ENCODE measurements at places on chromosomes 13 and 19.
A peak's percentile ranks its signal among the peaks of the same experiment; 100 is the strongest.

GRCh38 chr19:8255426-8256125, 46.4 kb downstream of the CERS4 start:
- H3K27me3 ChIP-seq = no peaks in the 10 kb centered on the region
- no peak for DNase-seq
- no peaks in the 10 kb centered on the region for H3K36me3 ChIP-seq
- peaks cover 1% of the 10 kb centered on the region for H3K4me1 ChIP-seq
- H3K27ac ChIP-seq = no peak overlapping the region
- H3K4me3 ChIP-seq = no peak overlapping the region

DNA sequence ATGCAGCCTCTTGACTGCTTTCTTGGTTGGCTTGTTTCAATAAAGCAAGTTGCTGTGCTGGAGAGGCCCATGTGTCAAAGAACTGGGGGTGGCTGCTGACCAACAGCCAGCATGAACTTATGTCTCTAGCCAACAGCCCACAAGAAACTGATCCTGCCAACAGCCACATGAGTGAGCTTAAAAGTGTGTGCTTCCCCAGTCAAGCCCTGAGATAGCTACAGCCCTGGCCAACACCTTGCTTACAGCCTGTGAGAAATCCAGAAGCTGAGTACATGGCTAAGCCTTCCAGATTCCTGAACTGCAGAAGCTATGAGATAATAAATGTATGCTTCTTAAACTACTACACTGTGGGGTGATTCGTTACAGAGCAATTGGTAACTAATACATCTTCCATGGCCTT, 38.9 kb upstream of the IPO5 start:
- H3K27ac ChIP-seq = no peak overlapping the region
- H3K36me3 ChIP-seq = no peaks in the 10 kb centered on the region
- no peak for DNase-seq
- no peaks in the 10 kb centered on the region for H3K4me1 ChIP-seq

DNA sequence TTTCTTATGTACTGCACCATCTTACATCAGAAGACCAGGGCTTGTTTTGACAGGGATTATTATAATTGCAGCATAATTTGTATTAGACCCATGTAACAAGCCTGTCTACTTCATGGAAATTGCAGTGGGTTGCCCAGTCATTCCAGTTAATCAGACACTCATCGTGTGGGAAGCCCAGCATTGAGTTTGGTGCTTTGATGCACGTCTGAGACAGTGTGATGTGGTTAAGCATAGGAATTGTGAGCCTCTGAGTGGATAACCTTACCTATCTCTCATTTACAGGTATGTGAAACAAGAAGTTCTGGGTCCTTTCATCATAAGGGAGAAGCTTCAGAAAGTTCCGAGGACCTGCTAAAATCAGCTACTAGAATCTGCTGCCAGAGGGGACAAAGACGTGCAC, 12.8 kb downstream of the RGCC start:
- H3K36me3 ChIP-seq = peaks cover 76% of the 10 kb centered on the region
- H3K27me3 ChIP-seq = no peaks in the 10 kb centered on the region
- H3K27ac ChIP-seq = peak overlapping the region; percentile 71
- H3K4me3 ChIP-seq = peak overlapping the region; percentile 51
- H3K4me1 ChIP-seq = peaks cover 45% of the 10 kb centered on the region

- no peak for DNase-seq
- peaks cover 21% of the 10 kb centered on the region for H3K4me1 ChIP-seq
- no peak overlapping the region for H3K27ac ChIP-seq
- peaks cover 41% of the 10 kb centered on the region for H3K27me3 ChIP-seq
- H3K36me3 ChIP-seq = peaks cover 13% of the 10 kb centered on the region
These were observed 633 bp downstream of the SHISA7 start for GRCh38 chr19:55442372-55442961.

DNA sequence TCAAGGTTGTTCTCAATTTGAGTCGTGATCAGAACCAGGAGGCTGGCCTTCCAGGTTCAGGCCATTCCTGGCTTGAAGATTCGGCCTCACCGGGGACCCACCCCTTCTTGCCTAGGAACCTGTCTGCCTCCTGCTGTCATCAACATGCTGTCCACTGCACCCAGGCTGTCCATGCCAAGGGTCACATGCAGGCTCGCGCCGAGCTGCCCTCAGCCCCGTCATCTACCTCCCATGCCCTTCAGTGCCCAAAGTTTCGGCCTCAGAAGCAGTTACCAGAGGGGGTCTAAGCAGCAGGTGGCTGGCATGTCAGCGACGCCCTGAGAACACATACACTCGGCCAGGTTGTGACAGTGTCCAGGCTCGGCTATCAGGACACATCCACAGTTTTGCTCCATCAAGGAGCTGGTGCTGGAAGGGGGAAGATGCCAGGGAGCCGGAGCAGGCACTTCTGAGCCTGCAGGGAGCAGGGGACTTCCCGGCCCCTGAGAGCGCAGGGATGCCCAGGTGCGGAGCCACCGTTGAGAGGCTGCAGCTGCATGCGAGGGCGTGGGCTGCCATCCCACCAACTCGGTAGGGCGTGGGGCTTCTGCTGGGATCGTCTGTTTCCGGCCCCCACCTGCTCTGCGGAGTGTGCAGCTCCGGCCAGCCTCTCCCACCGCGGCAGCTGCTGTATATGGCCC, 590.9 kb upstream of the SLITRK5 start:
- H3K27ac ChIP-seq = no peak overlapping the region
- no peaks in the 10 kb centered on the region for H3K4me1 ChIP-seq
- H3K4me3 ChIP-seq = no peak overlapping the region
- no peaks in the 10 kb centered on the region for H3K36me3 ChIP-seq

GRCh38 chr13:114151031-114151430, 18.6 kb upstream of the RASA3 start:
- H3K27me3 ChIP-seq = no peaks in the 10 kb centered on the region
- H3K4me1 ChIP-seq = peaks cover 82% of the 10 kb centered on the region
- H3K36me3 ChIP-seq = no peaks in the 10 kb centered on the region
- H3K4me3 ChIP-seq = peak overlapping the region; percentile 81
- no peak overlapping the region for H3K27ac ChIP-seq

- no peak for DNase-seq
- no peaks in the 10 kb centered on the region for H3K27me3 ChIP-seq
- peaks cover 68% of the 10 kb centered on the region for H3K36me3 ChIP-seq
- peak overlapping the region; percentile 74 for H3K4me3 ChIP-seq
- H3K4me1 ChIP-seq = peaks cover 58% of the 10 kb centered on the region
These were observed 1.6 kb downstream of the P2RY11 start for GRCh38 chr19:10112895-10113591.

DNA sequence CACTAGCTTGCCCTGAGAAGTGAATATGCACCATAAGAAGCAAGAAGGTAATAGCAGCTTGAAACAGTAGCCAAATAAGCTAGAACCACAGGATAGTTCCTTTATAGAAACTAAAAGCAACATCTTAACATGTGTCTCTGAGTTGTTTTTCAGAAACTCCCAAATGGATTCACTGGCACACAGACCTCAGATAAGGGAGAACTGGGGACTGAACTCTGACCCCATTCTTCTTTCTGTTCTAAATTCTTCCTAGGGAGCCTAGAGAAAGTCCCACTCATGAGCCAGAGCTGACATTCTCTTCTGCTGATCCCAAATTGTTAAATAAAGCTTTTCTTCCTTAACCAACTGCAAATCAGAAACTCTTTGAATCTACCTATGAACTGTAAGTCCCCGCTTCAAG, 146.1 kb downstream of the PCDH9 start:
- no peak overlapping the region for H3K27ac ChIP-seq
- no peak overlapping the region for H3K4me3 ChIP-seq
- no peaks in the 10 kb centered on the region for H3K4me1 ChIP-seq
- H3K36me3 ChIP-seq = no peaks in the 10 kb centered on the region
- H3K27me3 ChIP-seq = no peaks in the 10 kb centered on the region

GRCh38 chr13:95629071-95629470, 15.4 kb downstream of the DZIP1 start:
- no peaks in the 10 kb centered on the region for H3K36me3 ChIP-seq
- H3K27ac ChIP-seq = no peak overlapping the region
- no peak overlapping the region for H3K4me3 ChIP-seq
- H3K27me3 ChIP-seq = peaks cover 10% of the 10 kb centered on the region
- no peak for DNase-seq
- H3K4me1 ChIP-seq = no peaks in the 10 kb centered on the region

DNA sequence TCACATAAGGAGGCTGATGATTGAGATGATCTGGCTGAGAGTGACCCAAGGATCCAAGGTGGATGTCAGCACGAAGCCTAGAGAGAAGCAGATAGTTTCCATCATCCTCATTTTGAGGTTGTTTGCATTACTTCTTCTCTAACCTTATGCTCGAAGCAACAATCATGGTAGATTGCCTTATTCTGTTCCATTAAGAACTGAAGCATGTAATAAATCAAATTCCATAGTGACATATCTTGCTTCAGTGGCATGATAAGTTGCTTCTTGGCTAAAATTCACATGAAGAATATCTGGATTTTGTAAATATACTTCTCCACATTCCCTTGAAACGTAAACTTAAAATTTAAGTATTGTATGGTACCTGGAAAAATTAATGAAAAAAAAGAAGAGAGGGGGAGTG, 377.8 kb upstream of the DACH1 start:
- H3K27ac ChIP-seq = no peak overlapping the region
- H3K27me3 ChIP-seq = no peaks in the 10 kb centered on the region
- no peaks in the 10 kb centered on the region for H3K4me1 ChIP-seq

DNA sequence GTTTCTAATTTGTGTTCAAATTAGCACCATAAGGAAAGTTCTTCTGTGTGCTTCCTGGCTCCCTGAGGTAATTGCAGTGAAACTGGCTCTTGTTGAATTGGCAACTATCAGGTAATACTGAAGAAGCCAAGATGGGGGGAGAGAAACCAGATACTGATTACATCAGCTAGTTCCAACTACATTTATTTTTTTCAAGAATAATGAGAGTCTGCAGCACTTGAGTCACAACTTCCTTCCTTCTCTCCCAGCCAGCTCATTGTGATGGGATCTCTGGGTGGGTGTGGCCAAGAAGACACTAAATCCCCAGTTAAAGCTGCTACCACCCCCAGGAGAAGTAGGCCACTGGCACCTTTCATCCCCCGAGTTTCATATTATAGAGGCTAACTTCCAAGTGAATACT, 100.7 kb upstream of the RXFP2 start:
- H3K4me1 ChIP-seq = no peaks in the 10 kb centered on the region
- no peak overlapping the region for H3K4me3 ChIP-seq
- H3K27me3 ChIP-seq = no peaks in the 10 kb centered on the region
- DNase-seq = no peak
- no peaks in the 10 kb centered on the region for H3K36me3 ChIP-seq

GRCh38 chr13:79398915-79399314, 7.1 kb downstream of the RBM26 start:
- no peaks in the 10 kb centered on the region for H3K27me3 ChIP-seq
- peaks cover 59% of the 10 kb centered on the region for H3K4me1 ChIP-seq
- peaks cover 27% of the 10 kb centered on the region for H3K36me3 ChIP-seq
- no peak overlapping the region for H3K4me3 ChIP-seq
- peak overlapping the region; percentile 28 for H3K27ac ChIP-seq

GRCh38 chr13:75391432-75392100, 90.4 kb downstream of the TBC1D4 start:
- no peaks in the 10 kb centered on the region for H3K36me3 ChIP-seq
- no peak overlapping the region for H3K4me3 ChIP-seq
- H3K27ac ChIP-seq = no peak overlapping the region
- no peak for DNase-seq
- no peaks in the 10 kb centered on the region for H3K4me1 ChIP-seq

DNA sequence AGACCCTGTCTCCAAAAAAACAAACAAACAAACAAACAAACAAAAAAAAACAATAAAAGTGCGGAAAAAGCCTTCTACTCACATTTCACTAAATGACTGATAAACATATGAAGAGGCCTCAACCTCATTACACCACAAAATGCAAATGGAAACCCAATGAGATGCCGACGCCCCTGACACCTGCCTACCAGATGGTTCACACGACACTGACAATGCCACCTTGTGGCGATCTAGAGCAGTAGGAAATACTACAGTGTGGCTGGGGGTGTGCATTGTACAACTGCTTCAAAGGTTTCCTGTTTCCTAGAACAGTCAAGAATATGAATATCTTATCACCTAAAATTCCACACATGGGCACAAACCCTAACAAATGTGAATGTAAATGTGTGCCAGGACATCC, 14.0 kb downstream of the SCGB2B2 start:
- H3K4me1 ChIP-seq = peaks cover 34% of the 10 kb centered on the region
- peak; percentile 7 for DNase-seq
- H3K27me3 ChIP-seq = peaks cover 5% of the 10 kb centered on the region
- peak overlapping the region; percentile 58 for H3K27ac ChIP-seq
- no peak overlapping the region for H3K4me3 ChIP-seq

GRCh38 chr19:24051516-24051915, 35.5 kb upstream of the ZNF254 start:
- DNase-seq = no peak
- no peak overlapping the region for H3K4me3 ChIP-seq
- no peak overlapping the region for H3K27ac ChIP-seq
- H3K4me1 ChIP-seq = peaks cover 2% of the 10 kb centered on the region
- no peaks in the 10 kb centered on the region for H3K27me3 ChIP-seq
- peaks cover 28% of the 10 kb centered on the region for H3K36me3 ChIP-seq

- no peak overlapping the region for H3K27ac ChIP-seq
- peaks cover 18% of the 10 kb centered on the region for H3K36me3 ChIP-seq
- DNase-seq = no peak
- no peaks in the 10 kb centered on the region for H3K27me3 ChIP-seq
These were observed 120.1 kb downstream of the DNAJC3 start for GRCh38 chr13:95797016-95797415.

All from naive thymus-derived CD8-positive, alpha-beta T cell (primary cell).